ENCODE measurements at places on chromosomes 1 and 21.

- H3K27ac ChIP-seq: no peak overlapping the region
- no peak overlapping the region for H3K4me3 ChIP-seq
- no peaks in the 10 kb centered on the region for H3K36me3 ChIP-seq
- H3K4me1 ChIP-seq: no peaks in the 10 kb centered on the region
- DNase-seq: no peak
Observed at GRCh38 chr1:170518185-170518834, 13.7 kb upstream of the GORAB start.

DNA sequence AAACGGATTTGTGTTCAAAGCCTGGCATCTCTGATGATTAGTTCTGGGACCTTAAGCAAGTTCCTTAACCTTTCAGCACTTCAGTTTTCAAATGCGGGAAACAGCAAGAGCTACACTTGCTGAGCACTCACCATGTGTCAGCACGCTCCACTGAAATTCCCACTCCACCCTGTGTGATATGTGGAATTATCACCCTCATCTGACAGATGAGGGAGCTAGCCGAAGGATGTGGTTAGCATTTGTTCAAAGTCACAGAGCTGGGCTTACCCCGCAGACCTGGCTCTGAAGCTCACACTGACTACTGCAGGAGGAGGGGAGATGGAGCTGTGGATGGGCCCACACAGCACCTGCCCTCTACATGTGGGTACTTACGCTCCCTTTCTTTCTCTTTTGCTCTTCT is 29.1 kb downstream of the IL12RB2 start:
- H3K4me1 ChIP-seq: peaks cover 21% of the 10 kb centered on the region
- H3K36me3 ChIP-seq: no peaks in the 10 kb centered on the region
- no peak overlapping the region for H3K27ac ChIP-seq
- H3K4me3 ChIP-seq: no peak overlapping the region

GRCh38 chr1:165383067-165383466 is 26.6 kb upstream of the LMX1A start:
- H3K36me3 ChIP-seq: no peaks in the 10 kb centered on the region
- H3K4me1 ChIP-seq: no peaks in the 10 kb centered on the region

- DNase-seq: no peak
- H3K27me3 ChIP-seq: no peaks in the 10 kb centered on the region
- peaks cover 4% of the 10 kb centered on the region for H3K4me1 ChIP-seq
- H3K27ac ChIP-seq: no peak overlapping the region
- no peaks in the 10 kb centered on the region for H3K36me3 ChIP-seq
Observed at GRCh38 chr1:183002797-183003196, 20.4 kb upstream of the LAMC1 start.

DNA sequence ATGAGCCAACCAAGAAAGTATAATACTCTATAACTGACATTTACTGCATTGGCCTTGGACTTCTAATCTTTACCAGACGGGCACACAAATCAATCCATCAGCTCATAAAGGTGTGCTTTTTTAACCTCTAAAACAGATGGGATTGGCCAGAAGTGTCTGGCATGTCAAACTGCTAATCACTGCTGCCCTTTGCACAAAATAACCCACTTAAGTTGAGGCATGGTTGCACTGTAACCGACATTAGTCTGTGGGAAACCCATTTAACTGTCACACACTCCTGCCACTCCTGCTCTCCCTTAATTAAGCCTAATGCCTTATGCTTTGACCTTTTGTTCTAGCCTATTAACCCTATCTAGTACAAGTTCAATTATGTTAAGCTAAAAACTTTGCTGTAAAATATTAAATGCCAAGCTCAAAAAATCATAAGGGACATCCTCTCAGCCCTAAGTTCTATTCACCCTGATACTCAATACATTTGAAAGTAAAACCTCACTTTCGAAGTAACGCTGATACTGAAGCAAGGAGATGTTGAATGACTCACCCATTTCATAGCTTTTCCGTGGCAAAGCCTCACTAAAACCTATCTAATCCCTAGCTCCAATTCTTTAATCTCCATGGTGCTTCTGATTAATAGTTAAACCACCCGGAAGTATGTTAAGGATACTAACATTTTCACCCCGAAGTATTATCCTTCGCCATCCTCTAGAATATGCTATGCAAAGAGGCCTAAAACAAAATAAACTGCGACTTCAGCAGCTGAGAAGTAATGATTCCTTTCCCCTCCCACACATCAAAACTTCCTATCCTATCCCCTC is 12.9 kb downstream of the NRIP1 start:
- peaks cover 4% of the 10 kb centered on the region for H3K27me3 ChIP-seq
- H3K4me1 ChIP-seq: peaks cover 66% of the 10 kb centered on the region
- peak overlapping the region; percentile 57 for H3K4me3 ChIP-seq
- peaks cover 92% of the 10 kb centered on the region for H3K36me3 ChIP-seq

DNA sequence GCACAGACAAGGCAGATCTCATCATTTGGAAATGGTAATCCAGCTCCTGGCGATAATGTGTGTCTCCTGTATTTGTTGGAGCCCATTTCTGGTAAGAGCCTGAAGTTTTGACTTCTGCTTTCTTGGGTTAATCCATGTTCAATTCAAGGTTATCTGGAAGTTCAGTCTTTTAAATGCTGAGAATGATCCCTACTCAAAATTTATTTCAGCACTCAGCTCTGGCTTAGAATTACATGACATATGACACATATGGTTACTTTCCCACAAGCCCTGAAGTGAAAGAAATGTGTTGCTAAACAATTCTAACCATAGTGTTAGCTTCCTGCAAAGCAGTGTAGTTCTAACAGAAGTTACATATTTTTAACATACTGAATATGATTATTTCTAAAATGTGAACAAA is 2.7 kb downstream of the PTGFR start:
- H3K27ac ChIP-seq: no peak overlapping the region
- peaks cover 15% of the 10 kb centered on the region for H3K4me1 ChIP-seq
- DNase-seq: no peak
- no peaks in the 10 kb centered on the region for H3K36me3 ChIP-seq

DNA sequence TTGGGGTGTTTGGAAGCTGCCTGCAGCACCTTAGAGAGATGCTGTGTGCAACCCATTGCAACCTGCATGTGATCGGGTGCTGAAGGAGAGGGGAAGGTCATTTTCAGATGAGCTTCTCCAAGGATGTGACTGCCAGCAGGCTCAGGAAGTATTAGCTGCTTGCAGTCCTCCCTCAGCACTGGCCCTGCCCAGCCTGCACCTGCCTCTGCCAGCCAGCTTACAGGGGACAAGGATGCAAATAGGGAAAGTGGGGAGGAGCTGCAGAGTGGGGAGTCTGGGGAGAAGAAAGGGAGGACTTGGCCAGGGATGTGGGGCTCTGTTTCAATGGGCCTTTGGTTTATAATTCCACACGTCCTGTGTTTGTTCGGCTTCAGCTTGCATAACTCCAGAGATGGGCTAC is 254.5 kb downstream of the RRAGC start:
- H3K27me3 ChIP-seq: peaks cover 38% of the 10 kb centered on the region
- H3K4me3 ChIP-seq: no peak overlapping the region
- DNase-seq: no peak
- H3K27ac ChIP-seq: no peak overlapping the region
- no peaks in the 10 kb centered on the region for H3K36me3 ChIP-seq

- H3K27ac ChIP-seq: peak overlapping the region; percentile 89
- H3K4me3 ChIP-seq: no peak overlapping the region
- H3K36me3 ChIP-seq: peaks cover 5% of the 10 kb centered on the region
- peaks cover 33% of the 10 kb centered on the region for H3K4me1 ChIP-seq
- peaks cover 3% of the 10 kb centered on the region for H3K27me3 ChIP-seq
- no peak for DNase-seq
Observed at GRCh38 chr1:112761714-112762480, 46.8 kb upstream of the PPM1J start.

DNA sequence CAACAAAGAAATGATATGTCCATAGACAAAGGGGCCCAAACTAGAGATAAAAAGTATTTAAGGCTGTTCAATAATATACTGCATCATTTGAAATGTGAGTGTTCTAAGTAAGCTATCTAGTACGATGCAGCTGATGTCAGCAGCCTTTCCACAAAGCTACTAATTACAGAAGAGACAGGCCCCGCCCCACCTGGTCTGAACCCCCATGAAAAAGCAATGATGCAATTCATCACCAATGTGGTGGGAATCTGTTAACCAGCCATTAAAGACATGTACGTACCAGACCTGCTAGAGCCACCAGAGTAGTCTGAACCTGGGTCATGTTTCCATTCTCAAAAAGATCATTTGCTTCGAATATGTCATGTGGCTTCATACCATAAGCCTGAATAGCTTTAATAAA is 25.1 kb downstream of the CNN3 start:
- peaks cover 18% of the 10 kb centered on the region for H3K4me1 ChIP-seq
- DNase-seq: no peak
- no peaks in the 10 kb centered on the region for H3K27me3 ChIP-seq
- no peak overlapping the region for H3K4me3 ChIP-seq

GRCh38 chr21:34020005-34020847 is 53.2 kb upstream of the MRPS6 start:
- peaks cover 4% of the 10 kb centered on the region for H3K36me3 ChIP-seq
- H3K4me1 ChIP-seq: peaks cover 15% of the 10 kb centered on the region
- H3K27me3 ChIP-seq: peaks cover 3% of the 10 kb centered on the region

- H3K27ac ChIP-seq: no peak overlapping the region
- peaks cover 39% of the 10 kb centered on the region for H3K27me3 ChIP-seq
- H3K4me1 ChIP-seq: no peaks in the 10 kb centered on the region
- no peak overlapping the region for H3K4me3 ChIP-seq
- no peaks in the 10 kb centered on the region for H3K36me3 ChIP-seq
Observed at GRCh38 chr21:42429856-42430255, 26.2 kb downstream of the UBASH3A start.

- no peaks in the 10 kb centered on the region for H3K36me3 ChIP-seq
- H3K27me3 ChIP-seq: peaks cover 35% of the 10 kb centered on the region
- no peak overlapping the region for H3K4me3 ChIP-seq
- no peak for DNase-seq
- H3K4me1 ChIP-seq: peaks cover 53% of the 10 kb centered on the region
- H3K27ac ChIP-seq: no peak overlapping the region
Observed at GRCh38 chr1:206516728-206516990, 9.3 kb downstream of the RASSF5 start.

GRCh38 chr1:52633291-52633754 is 355 bp downstream of the SHISAL2A start:
- H3K27ac ChIP-seq: no peak overlapping the region
- H3K27me3 ChIP-seq: peaks cover 49% of the 10 kb centered on the region
- peak overlapping the region; percentile 81 for H3K4me3 ChIP-seq
- DNase-seq: peak; percentile 58

DNA sequence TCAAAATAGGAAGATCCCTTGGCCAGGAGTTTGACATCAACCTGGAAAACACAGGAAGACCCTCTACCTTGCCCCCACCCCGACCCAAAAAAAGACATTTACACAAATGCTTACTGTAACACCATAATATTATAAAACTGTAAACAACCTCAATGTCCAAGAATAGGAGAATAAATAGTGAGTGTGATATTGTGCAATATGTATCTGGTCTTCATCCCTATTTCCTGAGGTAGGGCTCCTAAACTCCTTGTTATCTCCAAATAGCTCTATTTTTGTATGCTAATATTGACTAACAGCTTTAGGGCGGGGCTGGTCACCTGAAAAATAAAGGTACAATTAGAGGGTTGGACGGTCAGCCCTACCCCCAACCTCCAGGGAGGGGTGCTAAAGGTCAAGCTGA is 23.5 kb downstream of the RSBN1 start:
- H3K4me1 ChIP-seq: peaks cover 17% of the 10 kb centered on the region
- H3K36me3 ChIP-seq: peaks cover 72% of the 10 kb centered on the region
- no peak overlapping the region for H3K4me3 ChIP-seq
- no peak for DNase-seq
- no peak overlapping the region for H3K27ac ChIP-seq
- H3K27me3 ChIP-seq: no peaks in the 10 kb centered on the region

DNA sequence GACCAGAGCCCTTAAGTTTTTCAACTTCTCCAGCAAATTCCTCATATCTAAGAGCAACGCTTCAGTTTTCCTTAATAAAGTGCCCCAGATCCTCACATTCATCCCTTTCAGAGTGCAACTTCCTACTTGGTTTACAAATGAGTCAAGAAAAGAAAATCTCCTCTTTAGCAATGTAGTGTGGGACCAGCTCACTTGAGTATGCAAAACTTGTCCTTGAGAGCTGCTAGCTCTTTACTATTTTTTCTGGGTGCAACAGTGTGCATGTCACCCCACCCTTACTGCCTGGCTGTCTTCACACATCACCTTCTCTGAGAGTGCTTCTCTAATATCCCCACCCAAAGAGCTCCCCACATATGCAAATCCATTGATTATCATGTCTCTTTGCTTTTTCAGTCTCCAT is 203.1 kb upstream of the CAMK1G start:
- no peaks in the 10 kb centered on the region for H3K36me3 ChIP-seq
- no peak for DNase-seq
- H3K4me3 ChIP-seq: no peak overlapping the region
- H3K27me3 ChIP-seq: peaks cover 8% of the 10 kb centered on the region
- H3K4me1 ChIP-seq: peaks cover 43% of the 10 kb centered on the region

DNA sequence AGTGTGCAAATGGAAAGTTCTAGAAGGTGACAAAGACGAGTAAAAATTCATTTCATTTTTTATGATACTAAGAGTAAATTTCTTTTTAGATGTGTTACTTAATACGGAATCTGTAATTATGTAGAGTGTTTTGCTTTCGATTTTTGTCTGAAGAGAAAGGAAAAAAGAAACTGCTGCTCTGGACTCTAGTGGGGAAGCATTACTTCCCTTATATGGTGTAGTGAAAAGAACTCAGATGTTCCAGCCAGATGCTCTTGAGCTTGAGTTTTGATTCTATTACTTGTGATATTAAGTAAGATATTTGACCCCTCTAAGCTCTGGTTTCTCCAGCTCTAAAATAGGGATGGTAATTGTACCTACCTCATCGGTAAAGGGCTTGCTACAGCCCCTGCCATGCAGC is 12.2 kb upstream of the GPR161 start:
- no peak overlapping the region for H3K4me3 ChIP-seq
- H3K27ac ChIP-seq: no peak overlapping the region
- peaks cover 9% of the 10 kb centered on the region for H3K4me1 ChIP-seq
- no peaks in the 10 kb centered on the region for H3K36me3 ChIP-seq

- H3K27me3 ChIP-seq: peaks cover 10% of the 10 kb centered on the region
- peaks cover 36% of the 10 kb centered on the region for H3K4me1 ChIP-seq
- no peak overlapping the region for H3K4me3 ChIP-seq
Observed at GRCh38 chr1:30887485-30888315, 20.9 kb downstream of the SDC3 start.

DNA sequence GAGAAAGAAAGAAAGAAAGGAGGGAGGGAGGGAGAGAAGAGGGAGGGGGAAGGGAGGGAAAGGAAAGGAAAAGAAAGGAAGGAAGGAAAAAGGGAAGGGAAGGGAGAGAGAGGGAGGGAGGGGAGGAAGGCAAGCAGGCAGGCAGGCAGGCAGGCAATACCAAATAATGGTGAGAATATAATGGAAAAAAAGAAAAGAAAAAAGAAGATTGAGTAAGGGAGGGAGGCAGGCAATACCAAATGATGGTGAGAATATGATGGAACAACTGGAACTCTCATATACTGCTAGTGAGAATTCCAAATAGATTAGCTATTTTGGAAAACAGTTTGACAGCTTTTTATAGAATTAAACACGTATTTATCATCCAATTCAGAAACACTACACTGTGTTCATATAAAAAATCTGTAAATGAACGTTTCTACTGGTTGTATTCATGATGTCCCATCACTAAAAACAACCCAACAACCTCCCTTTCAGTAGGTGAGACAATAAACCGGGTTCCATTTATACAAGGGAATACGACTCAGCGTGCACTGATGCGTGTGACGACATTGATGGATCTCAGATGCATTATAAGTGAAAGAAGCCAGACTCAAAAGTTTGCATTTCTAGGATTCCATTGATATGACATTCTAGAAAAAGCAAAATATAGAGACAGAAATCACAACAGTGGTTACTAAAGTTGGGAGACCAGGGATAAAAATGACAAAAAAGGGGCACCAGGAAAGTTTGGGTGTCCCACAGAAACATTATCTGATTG is 226.4 kb downstream of the DSCAM start:
- peaks cover 13% of the 10 kb centered on the region for H3K4me1 ChIP-seq
- H3K27me3 ChIP-seq: peaks cover 4% of the 10 kb centered on the region
- H3K27ac ChIP-seq: no peak overlapping the region
- DNase-seq: no peak
- no peak overlapping the region for H3K4me3 ChIP-seq
- H3K36me3 ChIP-seq: no peaks in the 10 kb centered on the region

Data from nephron progenitor cell (in vitro differentiated cells).